Activated naive CD4-positive, alpha-beta T cell treated with Interleukin-2 at 50 U/mL for 16 hours (primary cell): ENCODE measurements at places on chromosomes 4 and X.

DNA sequence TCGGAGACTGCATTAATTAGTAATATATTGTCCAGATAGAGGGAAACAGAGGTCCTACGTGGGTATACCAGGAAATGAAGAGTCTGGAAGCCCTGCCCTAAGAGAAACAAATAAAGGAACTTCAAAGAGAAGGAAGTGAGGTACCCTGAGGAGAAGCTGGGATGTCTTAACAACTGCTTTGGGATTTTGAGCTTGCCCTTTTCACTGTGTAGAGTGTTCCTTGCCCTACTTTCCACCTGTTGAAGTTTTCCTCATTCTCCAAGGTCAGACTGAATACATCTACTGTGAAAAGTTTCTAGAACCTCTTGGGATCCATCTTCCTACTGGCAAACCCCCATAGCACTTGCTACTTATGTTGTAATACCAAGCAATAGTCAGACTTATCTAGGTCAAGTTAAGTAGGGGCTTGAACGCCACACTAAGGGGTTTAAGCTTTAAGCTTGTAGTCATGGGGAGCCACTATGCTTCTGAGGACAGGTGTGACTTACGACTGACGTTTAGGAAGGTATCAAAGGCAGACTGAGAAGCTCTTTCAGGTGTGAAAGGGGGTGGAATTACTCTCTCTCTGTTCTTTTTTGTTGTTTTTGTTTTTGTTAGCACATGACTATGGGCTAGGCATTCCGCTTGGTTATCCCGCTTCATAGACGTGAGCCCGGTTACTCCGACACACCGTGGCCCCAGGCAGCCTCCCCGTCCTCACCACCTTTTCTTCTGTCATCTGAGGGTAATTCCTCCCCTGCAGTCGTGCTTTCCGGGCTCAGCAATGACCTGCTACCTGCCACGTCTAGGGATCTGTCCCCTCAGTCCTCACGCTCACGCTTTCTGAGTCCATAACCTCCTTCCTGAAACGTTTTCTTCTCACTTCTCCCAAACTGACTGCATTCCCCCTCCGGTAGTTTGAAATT lies 959 bp upstream of the REST start:
- DNase-seq: peak; percentile 28

- no peak for DNase-seq
These were observed 117.5 kb upstream of the GRID2 start for GRCh38 chr4:92186239-92186638.

- no peak for DNase-seq
These were observed 155.1 kb downstream of the DEFB131A start for GRCh38 chr4:9599266-9599665.

DNA sequence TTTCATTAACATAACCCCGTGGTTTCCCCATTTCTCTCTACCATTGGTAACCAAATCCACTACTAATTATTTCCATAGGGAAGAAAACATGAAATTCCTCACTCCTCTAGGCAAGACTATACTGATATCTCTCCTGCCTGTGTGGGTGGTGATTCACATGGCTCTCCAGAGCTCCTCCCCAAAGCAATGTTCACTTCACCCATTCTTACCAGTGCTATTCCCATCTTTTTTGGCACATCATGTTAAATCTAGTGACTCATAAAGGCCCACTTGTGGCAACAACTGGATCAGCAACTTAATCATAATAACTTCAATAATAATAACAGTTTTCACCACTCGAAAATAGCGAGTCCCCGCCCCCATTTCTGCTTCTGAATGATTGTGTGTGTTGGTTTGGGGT lies 6.1 kb upstream of the HCCS start:
- DNase-seq: no peak

DNA sequence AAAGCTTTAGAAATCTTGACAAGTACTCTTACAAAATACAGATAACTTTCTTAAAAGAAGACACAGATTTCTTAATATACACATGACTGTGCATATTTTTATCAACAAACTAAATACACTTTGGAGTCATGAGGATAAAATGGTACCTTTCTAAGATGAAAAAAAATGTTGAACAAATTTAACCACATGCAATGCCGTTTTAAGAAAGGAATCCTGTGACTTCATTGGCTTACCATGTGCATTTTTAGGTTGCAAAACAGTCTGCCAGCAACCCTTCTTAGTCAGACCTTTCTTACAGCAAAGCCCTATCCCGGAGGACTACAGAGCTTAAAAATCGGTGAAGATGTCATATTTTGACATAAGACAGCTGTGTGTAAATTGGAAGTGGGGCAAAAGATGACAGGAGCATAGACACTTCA lies 51.7 kb downstream of the GASK1B start:
- no peak for DNase-seq

GRCh38 chrX:22147214-22147613 lies 115.1 kb downstream of the PHEX start:
- DNase-seq: no peak

- DNase-seq: no peak
These were observed 473.7 kb downstream of the CENPC start for GRCh38 chr4:67071641-67072040.

DNA sequence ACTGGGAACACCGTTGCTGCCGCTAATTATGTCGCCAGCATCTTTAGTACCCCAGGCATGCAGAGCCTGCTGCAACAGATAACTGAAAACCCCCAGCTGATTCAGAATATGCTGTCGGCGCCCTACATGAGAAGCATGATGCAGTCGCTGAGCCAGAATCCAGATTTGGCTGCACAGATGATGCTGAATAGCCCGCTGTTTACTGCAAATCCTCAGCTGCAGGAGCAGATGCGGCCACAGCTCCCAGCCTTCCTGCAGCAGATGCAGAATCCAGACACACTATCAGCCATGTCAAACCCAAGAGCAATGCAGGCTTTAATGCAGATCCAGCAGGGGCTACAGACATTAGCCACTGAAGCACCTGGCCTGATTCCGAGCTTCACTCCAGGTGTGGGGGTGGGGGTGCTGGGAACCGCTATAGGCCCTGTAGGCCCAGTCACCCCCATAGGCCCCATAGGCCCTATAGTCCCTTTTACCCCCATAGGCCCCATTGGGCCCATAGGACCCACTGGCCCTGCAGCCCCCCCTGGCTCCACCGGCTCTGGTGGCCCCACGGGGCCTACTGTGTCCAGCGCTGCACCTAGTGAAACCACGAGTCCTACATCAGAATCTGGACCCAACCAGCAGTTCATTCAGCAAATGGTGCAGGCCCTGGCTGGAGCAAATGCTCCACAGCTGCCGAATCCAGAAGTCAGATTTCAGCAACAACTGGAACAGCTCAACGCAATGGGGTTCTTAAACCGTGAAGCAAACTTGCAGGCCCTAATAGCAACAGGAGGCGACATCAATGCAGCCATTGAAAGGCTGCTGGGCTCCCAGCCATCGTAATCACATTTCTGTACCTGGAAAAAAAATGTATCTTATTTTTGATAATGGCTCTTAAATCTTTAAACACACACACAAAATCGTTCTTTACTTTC lies 1.8 kb downstream of the UBQLN2 start:
- DNase-seq: peak; percentile 7

DNA sequence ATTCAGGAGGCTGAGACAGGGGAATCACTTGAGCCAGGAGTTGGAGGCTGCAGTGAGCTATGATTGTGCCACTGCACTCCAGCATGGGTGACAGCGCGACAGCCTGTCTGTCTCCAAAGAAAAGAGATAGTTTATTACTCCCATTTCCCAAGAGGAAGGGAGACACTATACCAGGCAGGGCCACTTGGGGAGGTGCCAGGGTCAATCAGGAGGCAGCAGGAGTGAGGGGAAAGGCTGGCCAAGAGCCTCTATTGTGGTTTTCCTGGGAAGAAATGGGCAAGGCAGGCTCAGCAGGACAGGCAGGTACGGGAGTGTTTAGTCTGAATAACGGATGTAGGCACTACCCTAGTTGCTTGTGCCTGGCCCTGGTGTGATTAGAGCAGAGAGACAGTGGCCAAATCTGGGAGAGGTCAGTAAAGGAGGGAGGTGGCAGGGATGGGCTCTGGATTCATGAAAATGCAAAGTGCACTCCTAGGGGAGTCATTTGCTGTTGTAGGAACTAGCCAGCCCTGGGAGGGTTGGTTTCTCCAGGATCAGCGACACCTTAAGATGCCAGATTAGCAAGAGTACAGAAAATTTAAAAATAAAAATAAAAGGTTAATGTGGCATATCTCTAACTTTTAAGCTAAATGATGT lies 20.2 kb upstream of the CDKN2AIP start:
- no peak for DNase-seq

GRCh38 chrX:17592117-17592516 lies 145.2 kb upstream of the SCML1 start:
- no peak for DNase-seq

DNA sequence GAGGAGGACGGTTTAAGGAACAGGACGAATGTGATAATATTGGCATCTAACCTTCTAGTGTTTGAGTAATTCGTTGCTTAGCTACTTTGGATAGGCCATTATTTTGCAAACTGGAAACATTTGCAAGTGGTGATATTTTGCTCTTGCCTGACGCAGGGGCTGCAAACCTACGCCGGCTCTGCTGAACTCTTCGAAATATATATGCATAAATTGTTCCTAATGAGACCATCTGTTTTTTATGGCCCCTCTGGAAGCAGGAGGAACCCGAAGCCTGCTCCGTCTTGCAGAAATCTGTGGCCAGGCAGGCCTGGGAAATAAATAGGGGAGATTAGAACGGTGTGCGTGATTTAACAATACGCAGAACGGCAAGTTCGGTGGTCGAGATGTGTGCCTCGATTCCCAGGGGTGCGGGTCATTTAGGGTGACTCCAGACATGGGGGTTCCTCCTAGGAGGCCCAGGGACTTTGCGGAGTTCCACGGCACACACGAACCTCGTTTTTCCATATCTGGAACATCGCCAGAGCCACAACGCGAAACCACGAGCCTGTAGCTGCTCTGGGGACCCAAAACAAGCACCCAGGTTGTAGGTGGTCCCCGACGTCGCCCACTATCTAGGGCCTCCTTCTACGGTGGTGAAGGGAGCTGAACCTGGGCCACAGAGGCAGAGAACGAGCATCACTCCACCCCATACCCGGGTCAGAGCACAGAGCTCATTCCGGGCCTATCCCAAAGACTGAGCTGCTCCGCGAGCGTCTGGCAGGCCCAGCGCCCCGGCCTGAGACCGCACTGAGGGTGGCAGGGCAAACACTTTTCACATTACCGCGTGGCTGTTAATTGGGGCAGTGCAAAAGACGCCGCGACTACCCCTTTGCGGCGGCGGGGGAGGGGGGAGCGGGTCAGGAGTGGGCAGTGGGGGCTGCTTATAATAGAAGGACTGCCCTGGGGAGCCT lies 89.7 kb downstream of the BCOR start:
- DNase-seq: no peak

DNA sequence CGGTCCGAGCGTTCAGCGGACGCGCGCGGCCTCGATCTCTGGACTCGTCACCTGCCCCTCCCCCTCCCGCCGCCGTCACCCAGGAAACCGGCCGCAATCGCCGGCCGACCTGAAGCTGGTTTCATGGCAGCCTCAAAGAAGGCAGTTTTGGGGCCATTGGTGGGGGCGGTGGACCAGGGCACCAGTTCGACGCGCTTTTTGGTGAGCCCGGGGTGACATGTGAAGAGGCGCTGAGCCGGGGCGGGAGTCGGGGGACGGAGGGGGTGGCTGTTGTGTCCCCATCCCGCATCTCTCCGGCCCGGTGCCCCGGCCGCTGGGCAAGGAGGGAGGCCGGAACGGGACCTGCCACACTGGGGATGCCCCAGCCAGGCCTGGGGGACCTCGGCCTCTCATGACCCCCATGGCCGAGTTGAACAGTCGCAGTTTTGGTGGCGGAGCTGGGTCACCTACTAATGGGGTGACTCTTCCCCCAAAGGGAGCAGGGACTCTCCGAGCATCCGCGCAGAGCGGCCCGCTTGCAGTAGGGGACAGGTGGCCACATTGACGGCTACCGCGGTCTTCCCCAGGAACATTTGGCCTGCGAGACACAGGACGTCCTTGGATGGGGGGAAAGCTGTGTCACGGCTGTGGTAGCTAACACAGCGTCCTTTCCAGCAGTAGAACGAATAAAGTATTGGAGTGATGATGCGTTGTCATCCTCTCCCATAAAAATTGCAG lies at the start of gene GK:
TSS of gene GK (plus strand) at position 9 of the 717 bp plus-strand sequence. CDS start at position 124, 115 bp downstream.
- DNase-seq: no peak

- DNase-seq: no peak
These were observed 89.3 kb upstream of the CYLC1 start for GRCh38 chrX:83771664-83772063.

GRCh38 chr4:11053601-11054220 lies 369.1 kb upstream of the CLNK start:
- DNase-seq: no peak

- DNase-seq: no peak
These were observed 15.1 kb upstream of the FABP2 start for GRCh38 chr4:119337010-119337409.

GRCh38 chr4:74543231-74543781 lies 98.4 kb downstream of the AREG start:
- no peak for DNase-seq

- no peak for DNase-seq
These were observed 22.2 kb upstream of the GTPBP6 start for GRCh38 chrX:340641-341423.

- DNase-seq: no peak
These were observed 157.3 kb upstream of the LDB2 start for GRCh38 chr4:17055788-17056187.

GRCh38 chrX:97482666-97483300 lies 599.1 kb downstream of the RPA4 start:
- DNase-seq: no peak

DNA sequence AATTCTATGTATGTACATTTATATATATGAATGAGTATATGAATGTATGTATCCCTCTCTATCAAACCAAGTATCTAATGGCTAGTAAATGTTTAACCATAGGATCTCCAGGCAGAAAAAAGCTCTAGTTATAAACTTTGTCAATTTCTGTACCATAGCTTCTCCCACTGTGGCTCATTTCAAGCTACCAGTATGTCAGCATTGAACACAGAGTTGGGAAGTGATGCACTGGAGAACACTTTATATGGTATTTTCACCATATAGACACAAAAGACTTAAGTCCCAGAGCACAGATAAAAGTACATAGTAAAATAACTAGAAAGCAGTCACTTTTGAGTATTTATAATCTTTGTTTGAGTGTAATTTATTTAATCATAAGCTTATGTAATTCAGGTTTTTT lies 53.9 kb upstream of the ATP8A1 start:
- no peak for DNase-seq

GRCh38 chrX:109840585-109840984 lies 107.5 kb upstream of the ACSL4 start:
- DNase-seq: no peak

DNA sequence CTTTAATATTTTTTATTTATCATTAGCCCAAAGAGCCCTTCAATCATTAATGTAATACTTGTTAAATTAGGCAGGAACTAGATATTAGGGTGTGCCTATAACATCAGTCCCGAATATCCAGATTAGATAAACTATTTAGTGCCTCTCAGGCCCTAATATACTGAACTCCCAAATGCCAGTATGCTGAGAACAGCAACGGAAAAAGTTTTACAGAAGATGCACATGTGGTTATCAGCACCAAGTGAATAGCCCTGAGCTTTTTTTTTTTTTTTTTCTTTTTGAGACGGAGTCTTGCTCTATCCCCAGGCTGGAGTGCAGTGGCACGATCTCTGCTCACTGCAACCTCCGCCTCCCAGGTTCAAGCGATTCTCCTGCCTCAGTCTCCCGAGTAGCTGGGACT lies 13.0 kb upstream of the ELF2 start:
- no peak for DNase-seq

- DNase-seq: no peak
These were observed 94.0 kb downstream of the FBXO8 start for GRCh38 chr4:174189392-174190015.

GRCh38 chr4:6119507-6120020 lies 80.8 kb downstream of the JAKMIP1 start:
- no peak for DNase-seq

GRCh38 chrX:9890681-9891091 lies 76.5 kb upstream of the CLDN34 start:
- DNase-seq: no peak
